Brain microvascular endothelial cell (primary cell): ENCODE measurements at places on chromosomes 13 and 19.
A peak's percentile ranks its signal among the peaks of the same experiment; 100 is the strongest.

DNA sequence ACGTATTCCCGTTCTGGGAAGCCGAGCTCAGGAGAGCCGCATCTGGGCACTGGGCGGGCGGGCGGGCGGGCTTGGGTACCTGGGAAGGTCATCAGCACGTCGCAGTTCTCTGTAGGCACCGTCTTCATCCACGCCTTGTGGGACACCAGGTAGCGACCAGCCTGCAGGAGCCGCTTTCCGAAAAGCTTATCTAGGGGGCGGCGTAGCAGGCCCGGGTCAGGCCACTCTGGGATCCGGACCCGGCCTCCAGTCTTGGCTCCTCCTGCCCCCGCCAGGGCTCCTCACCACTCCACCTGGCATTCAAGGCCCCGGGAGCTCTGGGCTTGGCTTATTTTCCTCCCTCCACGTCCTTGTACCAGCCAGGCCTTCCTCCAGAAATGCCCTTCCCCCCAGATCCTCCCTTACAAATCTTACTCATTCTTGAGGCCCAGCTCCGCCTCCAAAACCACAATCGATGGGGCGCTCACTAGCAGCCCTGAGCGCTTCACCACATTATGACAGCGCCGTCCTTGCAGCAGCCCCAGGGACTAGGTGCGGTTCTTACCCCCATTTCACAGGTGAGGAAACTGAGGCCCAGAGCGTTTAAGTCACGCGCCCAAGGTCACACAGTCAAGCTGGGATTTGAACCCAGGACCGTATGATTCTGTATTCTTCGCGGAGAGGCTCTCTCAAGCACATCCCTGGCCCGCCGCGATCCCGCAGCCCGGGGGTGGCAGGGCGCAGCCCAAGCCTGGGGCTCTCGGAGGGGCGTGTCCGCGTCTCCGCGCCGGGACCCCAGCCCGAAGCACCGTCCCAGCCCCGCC is 843 bp downstream of the ANO8 start:
- peak; percentile 78 for DNase-seq

GRCh38 chr19:8138201-8138600 is 11.2 kb downstream of the FBN3 start:
- DNase-seq, result no peak

GRCh38 chr19:51546650-51547396 is 15.4 kb upstream of the SIGLEC6 start:
- peak; percentile 90 for DNase-seq

DNA sequence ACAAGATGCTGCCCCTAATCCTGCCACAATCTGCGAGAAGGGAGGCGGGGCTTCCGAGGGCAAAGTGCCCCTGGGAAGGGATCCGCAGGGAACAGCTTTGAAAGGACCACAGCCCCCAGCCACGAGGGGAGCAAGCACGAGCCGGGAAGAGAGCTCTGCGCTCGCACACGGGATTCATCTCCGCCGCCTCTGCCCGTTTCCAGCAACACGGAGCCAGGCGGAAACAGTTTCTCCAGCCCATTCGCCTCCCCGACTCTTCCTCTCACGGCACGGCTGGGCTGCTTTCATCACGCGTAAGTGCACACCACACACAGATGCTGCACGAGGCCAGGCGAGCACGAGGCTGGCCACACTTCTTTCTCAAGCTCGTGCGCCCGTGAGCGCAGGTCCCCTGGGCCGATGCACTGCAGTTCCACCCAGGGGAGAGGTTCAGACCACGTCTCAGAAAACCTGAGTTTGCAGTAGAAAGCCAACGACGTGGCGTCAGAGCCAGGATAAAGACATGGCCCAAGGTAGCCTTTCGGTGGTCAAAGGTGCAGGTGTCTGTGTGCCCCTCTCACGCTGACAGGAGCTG is 33.6 kb downstream of the NAXD start:
- DNase-seq, result no peak

DNA sequence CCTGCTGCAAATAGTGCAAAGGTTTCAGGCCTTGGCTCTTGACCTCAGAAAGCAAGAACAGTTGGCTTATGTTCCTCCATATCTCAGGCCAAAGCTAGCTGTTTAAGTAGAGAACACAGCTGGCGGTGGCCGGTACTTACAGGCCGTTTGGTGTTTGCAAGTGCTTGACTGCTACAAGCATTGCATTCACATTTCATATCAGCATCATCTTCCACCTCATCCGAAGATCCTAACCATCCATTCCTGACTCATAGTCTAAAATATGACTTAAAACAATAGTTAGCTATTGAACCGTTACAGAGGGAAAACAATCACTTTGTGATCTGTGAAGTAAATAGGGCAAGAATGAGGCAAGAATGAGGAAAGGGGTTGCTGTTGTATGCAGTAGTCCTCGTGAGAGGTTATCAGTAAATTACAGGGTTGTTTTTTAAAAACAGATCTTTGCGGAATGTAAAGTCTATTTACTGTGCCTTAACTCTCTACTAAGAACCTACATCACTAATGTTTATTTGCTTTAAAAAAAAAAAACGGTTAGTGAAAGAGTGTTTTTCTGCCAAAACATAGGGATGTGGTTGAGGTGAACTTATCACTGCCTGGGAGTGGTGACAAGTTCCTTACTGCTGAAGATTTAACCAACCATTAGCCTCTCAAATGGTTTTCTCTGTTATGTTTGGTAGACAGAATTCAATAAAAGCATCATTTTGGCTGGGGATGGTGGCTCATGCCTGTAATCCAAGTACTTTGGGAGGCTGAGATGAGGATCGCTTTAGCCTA is 21.6 kb upstream of the WDR88 start:
- peak; percentile 83 for DNase-seq

GRCh38 chr19:37778613-37779126 is 716 bp downstream of the ZNF573 start:
- DNase-seq, result no peak

DNA sequence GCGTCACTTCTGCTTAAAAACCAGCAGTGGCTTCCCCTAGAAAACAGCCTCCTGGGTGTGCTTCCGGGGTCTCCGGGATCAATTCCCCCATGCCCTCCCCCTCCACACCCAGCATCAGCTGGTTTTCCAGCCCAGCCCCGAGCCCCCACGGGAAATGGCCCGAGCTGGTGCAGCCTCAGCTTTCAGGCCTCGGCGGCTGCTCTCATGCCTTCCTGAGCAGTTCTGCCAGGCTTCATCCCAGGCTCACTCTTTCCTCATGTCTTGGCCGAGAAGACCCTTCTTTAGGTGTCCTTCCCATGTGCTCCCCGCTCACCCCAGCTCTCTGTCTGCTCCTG is 103.1 kb upstream of the RNF113B start:
- DNase-seq, result no peak

DNA sequence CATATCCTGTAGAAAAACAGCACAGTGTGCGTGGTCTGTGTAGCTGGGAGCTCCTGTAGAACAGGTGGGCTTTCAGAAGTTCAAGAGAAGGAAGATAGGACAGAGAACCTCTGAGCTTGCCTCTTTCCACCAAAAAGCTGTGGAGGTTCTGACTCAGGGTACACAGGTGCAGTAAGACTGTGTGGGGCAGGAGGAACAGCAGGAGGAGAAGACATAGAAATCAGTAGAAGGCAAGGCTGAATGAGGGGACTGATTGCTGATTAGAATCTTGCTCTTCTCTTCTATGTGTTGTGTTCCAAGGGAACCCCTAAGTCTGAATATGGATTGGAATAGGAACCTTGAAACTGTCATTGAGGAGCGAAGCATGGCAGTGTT is 122.7 kb downstream of the AKAP11 start:
- no peak for DNase-seq

GRCh38 chr19:53957448-53958167 is 5.1 kb upstream of the CACNG8 start:
- no peak for DNase-seq

DNA sequence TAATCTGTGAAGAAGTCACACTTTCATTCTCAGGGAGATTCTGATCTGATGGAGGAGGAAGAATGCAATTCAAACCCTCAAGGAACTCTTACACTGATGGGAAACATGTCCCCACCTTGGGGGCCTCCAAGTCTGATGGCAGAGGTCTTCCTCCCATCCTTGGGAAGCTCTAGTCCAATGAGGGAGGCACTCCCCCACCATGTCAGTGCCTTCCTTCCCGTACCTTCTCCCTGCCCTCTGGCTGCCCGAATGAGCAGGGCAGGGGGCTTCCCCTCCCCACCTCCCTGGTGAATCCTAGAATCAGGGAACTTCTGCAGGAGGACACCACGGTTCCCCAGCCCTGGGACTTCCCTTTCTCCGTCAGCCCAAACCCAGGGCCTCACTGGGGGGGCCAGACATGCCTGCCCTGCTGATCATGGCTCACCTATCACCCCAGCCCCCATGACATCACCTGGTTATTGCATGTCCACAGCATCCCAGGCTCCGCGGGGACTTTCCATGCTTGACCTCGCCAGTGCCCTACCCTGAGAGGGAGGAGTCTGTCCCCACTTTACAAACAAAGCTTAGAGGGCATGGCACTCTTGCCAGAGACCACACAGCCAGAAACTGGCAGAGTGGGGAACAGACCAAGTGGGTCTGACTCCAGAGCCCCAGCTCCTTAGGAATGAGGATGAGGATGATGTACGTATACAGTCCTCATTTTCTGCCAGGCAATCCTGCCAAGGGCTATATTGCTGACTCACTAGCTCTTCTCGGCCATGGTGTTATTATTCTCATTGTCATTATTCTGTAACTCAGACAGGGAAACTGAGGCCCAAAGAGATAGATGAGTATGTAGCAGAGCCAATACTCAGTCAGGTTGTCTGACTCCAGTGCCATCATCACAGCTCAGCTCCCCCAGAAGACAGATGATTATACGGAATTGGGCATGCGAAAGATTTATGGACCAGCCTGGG is 9.6 kb upstream of the BCL3 start:
- no peak for DNase-seq

DNA sequence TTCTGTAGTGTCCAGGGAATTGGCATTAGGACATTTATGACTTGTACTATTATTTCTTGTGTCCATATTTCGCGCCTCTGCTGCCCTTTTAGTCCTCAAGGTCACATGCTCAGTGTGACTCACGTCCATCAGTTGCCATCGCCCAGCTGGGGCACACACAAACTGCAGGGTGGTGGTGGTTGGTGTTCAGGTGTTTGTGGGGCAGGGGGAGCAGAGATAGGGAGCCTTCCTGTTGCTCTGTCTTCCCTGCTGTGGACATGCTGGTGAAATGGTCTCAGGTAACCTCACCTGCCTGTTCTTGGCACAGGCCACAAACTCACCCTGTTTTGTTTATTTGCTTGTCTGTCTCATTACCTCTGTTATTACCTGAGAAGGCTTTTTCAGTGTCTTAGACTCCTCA is 22.4 kb downstream of the PRR12 start:
- peak; percentile 16 for DNase-seq

DNA sequence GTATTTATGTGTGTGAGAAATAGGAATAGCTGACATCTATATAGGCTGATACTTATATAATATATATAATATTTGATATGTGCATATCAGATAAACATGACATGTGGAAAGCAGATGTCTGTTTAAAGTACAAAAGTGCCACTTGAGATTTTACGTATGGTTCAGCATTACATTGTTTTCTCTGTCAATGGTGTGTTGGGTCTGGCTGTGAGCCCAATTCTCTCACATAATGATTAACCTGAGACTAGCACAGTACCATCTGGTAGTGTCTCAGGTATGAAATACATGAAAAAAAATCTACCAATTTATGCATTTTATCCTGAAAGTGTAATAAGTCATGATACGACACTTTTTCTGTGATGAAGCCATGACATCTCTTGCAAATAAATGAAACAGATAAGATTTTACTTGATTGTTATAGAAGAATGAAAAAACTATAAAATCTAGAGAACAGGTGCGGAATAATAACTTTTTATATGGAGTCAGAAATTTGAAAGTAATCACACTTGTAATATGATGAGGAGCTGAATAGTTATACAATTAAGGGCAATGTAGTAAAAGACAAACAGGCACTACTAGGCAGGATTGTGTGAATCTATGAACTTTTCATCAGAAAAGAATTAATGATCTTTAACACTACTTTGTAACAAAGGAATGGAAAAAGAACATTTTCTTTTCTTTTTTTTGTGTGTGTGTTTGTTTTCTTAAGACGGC is 1405.0 kb downstream of the OLFM4 start:
- DNase-seq, result no peak
